Karpas-422 (cell line): ENCODE measurements at places on chromosomes 4 and X. TPM values are rescaled to one million over a fixed set of nuclear protein-coding genes. Genes with fewer than 3 reads are reported as not detected.

GRCh38 chr4:8586671-8587468, 5.7 kb upstream of the CPZ start:
- peak; percentile 44 for DNase-seq

- no peak for DNase-seq
Measured at GRCh38 chrX:46235778-46236177, 309.4 kb downstream of the ZNF674 start.

GRCh38 chrX:69303231-69303630, 138.0 kb upstream of the PJA1 start:
- DNase-seq: no peak

DNA sequence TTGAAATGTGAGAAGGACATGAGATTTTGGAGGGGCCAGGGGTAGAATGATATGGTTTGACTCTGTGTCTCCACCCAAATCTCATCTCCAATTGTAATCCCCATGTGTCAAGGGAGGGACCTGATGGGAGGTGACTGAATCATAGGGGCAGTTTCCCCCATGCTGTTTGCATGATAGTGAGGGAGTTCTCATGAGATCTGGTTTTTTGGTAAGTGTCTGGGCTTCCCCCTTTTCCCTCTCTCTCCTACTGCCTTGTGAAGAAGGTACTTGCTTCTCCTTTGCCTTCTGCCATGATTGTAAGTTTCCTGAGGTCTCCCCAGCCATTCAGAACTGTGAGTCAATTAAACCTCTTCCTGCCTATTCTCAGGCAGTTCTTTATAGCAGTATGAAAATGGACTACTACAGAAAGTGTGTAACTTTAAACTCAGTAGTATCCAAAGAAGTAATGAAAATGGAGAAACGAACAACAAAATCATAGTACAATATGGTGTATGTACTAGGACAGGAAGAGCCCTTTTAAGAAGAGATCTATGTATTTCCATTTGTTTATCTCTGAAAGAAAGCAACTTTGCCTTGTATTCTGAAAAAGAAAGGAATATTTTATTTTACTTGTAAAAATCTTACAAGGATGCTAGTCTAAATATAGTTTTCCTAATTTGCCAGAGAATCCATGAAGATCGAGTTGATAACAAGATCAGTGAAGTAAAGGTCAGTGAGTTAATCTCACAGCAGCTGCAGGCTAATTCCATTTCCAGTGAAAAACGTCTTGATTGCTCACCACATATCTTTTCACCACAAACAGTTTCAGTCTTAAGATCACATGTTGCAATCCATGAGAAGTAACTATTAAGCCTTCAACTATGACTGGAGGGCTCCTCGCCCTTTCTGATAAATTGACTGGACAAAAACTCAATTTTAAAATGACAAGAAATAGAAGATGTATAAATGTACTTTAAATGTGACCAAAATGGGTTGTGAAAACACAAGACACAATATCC, 20.5 kb downstream of the PKD2 start:
- no peak for DNase-seq

GRCh38 chr4:62117886-62118285, 917.8 kb downstream of the ADGRL3 start:
- DNase-seq: no peak

DNA sequence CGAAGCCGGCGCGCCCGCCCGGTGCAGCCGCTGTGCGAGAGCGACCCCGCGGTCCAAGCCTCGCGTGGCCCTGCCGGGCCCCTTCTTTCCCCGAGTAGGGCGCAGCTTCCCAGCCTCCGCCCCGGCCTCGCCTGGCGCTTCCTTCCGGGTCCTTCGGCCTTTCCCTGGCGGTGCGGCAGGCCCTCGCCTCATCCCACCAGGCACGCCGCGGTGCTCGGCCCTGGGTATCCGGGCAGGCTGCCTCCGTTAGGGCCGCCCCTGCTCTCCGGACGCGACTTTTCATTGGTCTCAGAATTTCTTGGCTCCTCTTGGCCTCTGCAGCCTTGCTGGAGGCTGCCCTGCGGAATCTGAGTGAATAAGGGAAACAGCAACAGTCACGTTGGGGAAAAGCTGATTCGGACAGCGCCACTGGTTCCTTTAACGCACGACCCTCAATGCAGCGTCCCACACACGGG, 429 bp downstream of the UVSSA start:
- peak; percentile 88 for DNase-seq

DNA sequence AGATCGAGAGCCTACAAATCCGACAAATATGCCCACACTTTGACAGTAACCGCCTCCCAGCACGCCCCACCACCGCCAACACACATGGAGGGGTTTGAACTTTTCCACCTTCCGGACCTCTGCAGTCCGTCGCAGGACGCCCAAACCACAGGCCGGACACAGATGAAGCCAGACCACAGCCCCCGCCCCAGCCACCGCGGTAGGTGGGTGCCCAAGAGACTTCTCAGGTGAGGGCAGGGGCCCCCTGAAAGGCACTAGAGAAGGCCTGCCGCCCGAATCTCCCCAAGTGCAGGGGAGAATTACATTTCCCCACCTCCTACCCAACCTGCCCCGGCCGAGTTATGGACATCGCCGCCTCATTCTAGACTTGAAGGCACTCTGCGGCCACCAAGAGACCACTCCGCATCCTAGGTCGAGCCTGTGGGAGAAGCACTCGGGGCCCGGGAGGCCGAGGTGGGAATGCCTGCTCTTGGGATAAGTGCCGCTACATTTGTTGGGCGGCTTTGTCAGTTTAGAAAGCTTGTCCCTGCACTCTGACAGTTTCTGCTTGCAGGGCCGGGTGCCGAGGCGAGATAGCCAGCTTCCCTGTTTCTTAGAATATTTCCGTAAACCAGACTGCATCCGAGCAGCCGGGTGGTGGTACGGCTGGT, 21.5 kb downstream of the HAND2 start:
- no peak for DNase-seq

- no peak for DNase-seq
Measured at GRCh38 chrX:18174971-18175370, 45.7 kb downstream of the BEND2 start.

DNA sequence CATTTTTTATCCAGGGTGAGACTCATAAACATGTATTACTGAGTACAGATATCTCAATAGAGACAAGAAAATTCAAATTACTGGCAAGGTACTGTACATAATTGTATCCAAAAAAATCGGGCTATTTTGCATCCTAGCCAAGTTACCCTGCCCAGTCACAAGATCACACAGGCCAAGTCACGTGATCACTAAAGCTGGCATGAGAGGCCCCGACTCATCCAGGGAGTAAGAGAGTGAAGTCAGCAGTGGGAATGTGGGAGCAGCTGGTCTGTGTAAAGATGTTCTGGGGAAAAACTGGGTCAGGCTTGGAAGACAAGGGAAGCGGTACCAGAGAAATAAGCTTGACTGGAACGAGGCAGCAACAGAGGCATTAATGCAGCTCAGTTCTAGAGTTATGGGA, 119.3 kb upstream of the STS start:
- no peak for DNase-seq

DNA sequence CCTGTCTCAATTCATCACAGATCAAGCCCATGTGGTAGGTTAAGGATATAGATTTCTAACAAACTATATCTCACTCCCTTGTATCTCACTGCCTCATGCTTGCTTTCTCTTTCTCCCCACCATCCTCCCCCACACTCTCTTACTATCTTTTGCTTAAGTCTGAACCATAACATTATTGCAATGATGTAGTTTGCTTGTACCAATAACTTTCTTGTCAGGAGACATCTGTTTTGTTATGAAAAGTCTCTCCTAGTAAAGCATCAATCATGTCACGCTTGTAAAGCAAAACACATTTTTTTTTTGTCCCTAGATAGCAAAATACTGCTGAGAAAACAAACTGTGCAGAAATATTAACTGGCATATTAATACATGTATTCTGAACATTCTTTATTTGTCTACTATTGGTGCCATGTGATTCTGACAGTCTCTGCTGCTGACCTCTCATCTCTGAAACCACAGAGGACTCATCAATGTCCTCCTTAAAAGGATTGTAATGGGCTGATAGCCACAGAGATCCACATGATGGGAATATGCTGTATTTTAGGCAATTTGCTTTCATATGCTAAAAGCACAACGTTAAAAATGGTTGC, 217.5 kb downstream of the VEGFC start:
- DNase-seq: no peak

MAGEA2 gene
- total RNA-seq: not detected in 2 replicates

TMEM271 gene
- total RNA-seq: not detected in 2 replicates

- no peak for DNase-seq
Measured at GRCh38 chr4:73683033-73683432, 57.3 kb upstream of the CXCL8 start.

DNA sequence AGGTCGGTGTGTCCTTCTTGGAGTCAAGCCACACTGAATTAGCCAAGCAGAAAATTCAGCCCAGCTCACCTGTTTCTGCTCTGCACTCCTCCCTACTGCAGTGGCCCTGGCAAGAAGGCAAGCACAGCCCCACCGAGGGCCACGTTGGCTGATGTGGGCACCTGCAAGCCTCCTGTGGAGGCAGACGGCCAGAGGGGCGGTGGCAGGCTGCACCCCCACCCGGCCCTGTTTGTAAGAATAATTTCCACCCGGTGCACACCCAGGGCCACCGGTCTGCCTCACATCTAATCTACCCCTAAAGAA, 18.8 kb downstream of the PPP2R2C start:
- DNase-seq: no peak

GRCh38 chr4:47579235-47579634, 94.2 kb downstream of the ATP10D start:
- DNase-seq: no peak

DNA sequence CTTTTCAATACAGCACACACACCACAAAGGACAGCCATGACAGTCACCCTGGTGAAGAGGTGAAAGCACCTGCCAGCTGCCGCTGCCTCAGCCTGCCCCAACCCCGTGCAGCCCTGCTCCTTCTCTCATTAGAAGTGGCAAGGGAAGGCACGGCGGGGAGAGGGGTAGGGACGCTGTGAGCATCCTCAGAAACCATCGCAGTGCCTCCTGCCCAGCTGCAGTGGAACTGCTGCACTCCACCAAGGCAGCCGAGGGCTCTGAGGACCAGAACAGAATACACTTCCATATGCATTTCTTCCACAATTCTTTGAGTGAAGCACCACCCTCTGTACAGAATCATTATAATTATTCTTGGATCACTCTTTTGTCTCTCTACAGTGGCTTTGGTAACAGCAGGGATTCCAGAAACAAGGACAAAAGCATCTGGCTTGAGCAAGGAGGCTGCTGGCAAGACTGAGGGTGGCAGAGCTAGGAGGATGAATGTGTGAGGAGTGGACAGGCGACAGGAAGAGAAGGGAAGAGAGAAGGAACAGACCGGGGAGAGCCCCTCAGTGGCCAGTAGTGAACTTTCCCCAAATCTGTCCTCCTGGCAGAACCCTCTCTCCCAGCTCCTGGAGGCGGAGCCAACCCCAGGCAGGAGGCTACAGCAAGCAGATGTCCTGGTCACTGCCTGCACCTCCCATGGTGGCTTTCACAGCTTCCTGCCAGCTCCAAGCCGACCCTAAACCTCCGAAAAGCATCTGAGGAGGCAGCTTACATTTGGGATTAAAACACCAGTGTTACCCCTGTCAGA, 73.2 kb downstream of the MTNR1A start:
- DNase-seq: no peak

CXCL11 gene
- not detected in 2 replicates for total RNA-seq

DNA sequence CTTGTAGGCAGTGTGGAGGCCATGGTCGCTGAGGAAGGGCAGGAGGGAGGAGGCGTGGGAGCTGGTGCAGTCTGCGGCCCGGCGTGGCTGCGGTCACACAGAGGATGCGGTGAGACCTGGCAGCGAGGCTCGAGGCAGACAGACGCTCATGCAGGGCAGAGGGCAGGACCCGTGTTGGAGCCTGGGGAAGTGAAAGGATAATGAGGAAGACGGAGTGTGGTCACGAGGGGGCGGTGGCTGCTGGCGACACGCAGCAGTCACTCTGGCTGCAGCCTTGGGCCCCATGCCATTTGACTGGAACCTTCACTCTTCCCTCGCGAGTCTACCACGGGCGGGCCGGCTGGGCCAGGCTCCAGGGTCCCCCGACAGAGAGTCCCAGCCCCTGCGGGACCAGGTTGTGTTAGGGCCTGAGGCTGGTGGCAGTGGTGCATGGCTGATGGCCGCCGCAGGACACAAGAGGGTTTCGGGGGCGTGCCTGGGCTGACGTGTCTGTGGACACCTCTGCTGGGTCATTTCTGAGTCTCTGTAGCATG, 68.8 kb upstream of the HGFAC start:
- DNase-seq: no peak

GRCh38 chrX:17519358-17519757, 144.4 kb downstream of the NHS start:
- DNase-seq: no peak

DNA sequence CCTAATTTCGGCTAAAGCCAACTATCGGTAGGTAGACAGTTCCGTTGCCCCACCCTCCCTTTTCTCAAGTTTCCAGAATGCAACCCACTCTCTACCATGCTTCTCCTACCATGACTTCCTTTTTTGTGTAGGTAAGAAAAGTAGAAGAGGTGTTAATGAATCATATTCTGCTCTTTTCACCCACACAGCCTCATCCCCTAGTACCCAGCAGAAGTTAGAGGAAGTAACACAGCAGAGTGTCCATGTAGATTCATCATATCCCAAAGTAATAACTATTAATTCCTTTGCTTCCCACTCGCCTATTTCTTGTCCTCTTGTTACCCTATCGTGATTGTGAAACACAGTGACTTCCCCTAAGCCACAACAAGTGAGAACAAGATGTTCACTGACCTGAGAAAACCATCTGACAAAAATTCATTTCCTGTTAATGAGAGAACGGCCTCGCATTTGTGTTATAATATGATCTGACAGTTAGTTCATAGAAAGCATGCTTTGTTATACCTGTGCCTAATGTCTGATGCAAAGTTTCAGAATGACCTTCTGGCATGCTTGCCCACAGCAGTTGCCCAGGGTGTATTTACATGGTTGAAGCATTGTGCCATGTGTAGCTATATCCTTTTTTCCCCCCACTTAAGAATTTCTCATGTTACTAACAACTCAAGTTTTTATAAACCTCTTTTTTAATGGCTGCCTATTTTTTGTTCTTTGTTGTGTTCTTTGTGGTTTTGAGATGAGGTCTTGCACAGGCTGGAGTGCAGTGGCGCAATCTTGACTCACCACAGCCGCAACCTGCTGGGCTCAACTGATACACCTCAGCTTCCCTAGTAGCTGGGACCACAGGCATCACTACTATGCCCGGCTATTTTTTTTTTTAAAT, 185.6 kb downstream of the RAP1GDS1 start:
- DNase-seq: no peak

DNA sequence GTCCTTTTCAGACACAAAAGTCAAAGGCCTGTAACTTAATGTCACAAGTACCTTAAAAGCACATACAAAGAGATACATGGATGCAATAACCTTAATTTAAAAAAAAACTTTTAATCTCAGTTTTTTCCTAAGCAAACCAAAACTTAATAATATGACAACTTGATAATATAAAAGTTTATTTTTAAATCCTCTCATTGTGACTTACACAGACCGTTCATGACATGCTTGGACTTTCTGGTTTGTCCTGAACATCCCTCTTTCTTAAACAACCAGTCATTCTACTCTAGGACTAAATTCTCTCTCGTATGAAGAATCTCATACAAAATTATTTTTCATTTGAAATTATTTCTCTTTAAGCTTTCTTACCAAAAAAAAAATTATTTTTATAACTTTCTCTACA, 43.1 kb upstream of the CYP2U1 start:
- DNase-seq: peak; percentile 39
